ENCODE measurements at places on chromosomes 1 and 21. TPM values are rescaled to one million over a fixed set of nuclear protein-coding genes. Genes with fewer than 3 reads are reported as not detected.
A peak's percentile ranks its signal among the peaks of the same experiment; 100 is the strongest.

CHIA gene
- total RNA-seq: not detected

DNA sequence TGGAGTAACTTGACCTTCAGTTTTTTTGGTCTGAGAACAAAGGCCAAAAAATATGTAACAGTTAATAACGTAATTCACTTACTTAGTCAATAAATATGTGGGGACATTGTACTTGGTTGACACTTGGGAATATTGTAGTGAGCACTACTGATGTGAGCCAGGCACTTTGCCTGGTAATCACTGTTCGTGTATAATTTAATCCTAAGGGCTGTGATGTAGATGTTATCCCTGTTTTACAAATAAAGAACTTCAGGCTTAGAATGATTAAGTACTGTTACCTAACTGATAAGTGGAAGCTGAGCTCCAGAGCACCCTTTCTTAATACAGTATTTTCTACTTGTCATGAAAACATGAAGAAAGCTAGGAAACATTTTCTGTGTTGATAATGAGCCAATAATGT, 28.0 kb downstream of the PTBP2 start:
- DNase-seq: peak; percentile 32

GRCh38 chr1:162703708-162704107, 71.4 kb downstream of the DDR2 start:
- DNase-seq: peak; percentile 92

- DNase-seq: no peak
Observed at GRCh38 chr1:11463177-11463576, 15.8 kb upstream of the DISP3 start.

GRCh38 chr1:108829498-108829916, 27.4 kb downstream of the AKNAD1 start:
- DNase-seq: no peak

GRCh38 chr1:218852527-218852926, 321.2 kb upstream of the LYPLAL1 start:
- no peak for DNase-seq

FCRLB gene
- total RNA-seq: 3.0 TPM

PROK1 gene
- not detected for total RNA-seq

LY9 gene
- 0.25 TPM for total RNA-seq

CD2 gene
- not detected for total RNA-seq

GRCh38 chr1:181179279-181179986, 90.9 kb downstream of the IER5 start:
- no peak for DNase-seq

- DNase-seq: no peak
Observed at GRCh38 chr1:192045131-192045530, 113.1 kb upstream of the RGS18 start.

DNA sequence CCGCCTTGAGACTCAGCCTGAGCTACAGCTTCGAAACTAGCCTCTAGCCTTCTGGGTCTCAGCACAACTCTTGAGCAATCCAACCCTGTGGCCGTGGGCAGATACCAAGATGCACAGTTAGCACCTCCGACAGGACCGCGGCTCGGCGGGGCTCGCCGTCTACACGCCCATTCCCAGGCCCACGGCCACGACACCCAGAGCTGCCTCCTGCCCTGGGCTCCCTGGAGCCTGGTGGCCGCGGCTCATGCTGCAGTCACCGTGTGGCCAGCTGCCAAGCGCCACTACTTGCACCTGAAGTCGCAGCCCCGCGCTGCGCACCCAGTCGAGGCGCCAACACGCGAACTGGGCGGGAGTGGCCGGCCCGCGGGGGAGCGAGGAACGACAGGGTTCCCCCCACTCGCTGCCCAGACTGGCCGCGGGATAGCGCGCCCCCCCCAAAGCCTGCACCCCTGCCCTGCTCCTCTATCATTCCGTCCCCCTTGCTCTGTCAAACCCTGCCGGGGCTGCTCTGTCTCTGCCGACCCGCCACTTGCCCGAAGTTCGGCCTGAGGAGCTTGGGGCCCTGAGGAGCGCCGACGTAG, 729 bp upstream of the CDCA8 start:
- peak; percentile 32 for DNase-seq

ARHGAP30 gene
- total RNA-seq: not detected

GRCh38 chr1:59007820-59008598, 224.2 kb upstream of the JUN start:
- peak; percentile 61 for DNase-seq

Data from fibroblast of the aortic adventitia (primary cell).